ENCODE measurements at places on chromosomes 6 and 20.

GRCh38 chr6:130252527-130253237 lies 29.9 kb upstream of the SAMD3 start:
- DNase-seq, result no peak

DNA sequence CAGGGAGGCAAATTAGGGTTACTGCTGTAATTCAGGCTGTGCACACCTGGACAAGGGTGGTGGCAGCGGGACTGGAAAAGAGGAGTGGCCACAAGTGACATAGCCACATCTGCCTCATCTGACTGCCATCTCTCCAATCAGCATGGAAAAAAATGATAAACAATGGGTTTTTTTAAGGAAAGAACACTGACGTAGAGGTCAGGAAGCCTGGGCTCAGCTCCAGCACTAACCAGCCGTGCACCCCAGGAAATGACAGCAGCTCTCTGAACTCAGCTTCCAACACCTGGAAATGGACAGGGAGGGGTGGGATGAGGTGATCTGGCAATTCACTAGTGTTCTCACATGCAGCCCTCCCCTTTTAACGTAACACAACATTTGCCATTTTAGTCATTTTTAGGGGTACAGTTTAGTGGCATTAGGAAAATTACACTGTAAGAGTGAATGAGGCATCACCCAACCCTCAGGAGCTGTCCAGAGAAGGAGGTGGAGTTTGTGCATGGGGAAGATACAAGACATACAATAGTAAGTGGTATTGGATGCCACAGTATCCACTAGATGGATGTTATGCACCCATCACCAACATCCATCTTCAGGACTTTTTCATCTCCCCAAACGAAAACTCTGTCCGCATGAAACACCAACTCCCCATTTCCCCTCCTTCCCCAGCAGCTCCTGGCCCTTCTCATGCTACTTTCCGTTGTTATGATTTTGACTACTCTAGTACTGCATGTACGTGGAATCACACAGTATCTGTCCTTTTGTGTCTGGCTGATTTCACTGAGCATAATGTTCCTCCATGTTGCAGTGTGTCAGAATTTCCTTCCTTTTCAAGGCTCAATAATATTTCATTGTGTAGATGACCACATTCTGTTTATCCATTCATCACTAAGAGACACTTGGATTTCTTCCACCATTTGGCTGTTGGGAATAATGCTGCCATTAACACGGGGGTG lies 215.5 kb upstream of the ECI2 start:
- no peak for DNase-seq

- DNase-seq, result no peak
These were observed 42.6 kb downstream of the BMP7 start for GRCh38 chr20:57223648-57224489.

DNA sequence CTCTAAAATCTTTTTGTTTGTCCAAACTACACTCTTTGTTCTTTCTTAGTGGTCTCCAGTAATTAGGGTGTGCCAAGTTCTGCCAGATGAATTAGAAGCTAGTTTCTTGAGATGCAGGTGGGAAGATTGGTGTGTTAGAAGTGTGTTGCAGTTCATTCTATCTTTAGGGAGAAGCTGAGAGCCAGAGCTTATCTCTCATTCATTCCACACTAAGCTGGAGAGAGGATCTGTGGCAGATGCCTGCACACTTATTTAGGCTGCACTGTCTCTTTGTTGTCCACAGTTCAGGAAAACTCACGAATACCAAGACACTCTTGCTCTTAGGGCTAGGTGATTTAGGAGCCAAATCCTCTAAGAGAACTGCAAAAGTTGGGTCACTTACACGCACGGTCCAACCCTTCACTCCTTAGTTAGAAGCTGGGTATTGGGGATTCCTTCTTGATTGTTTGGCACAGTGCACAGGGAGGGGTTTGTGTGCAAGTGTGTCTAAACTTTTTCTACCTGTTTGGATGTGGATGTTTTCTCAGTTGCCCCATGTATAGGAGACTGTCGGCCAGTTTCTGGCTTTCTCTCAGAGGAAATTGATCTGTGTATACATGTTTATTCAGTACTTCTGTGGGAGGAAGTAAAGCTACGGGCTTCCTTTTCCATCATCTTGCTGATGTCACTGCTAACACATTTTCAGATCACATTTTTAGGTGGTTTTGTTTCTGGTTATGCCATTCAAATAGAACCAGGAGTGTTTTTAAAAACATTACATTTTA lies 49.5 kb downstream of the SMAP1 start:
- DNase-seq, result no peak

- DNase-seq, result no peak
These were observed 92.9 kb downstream of the SAMD3 start for GRCh38 chr6:130129762-130130246.

Data from CD4-positive, alpha-beta T cell treated with Interleukin-6 for 4 hours (primary cell).